ENCODE measurements at places on chromosomes 1 and 21.
A peak's percentile ranks its signal among the peaks of the same experiment; 100 is the strongest.

- no peak for DNase-seq
These were observed 83.5 kb downstream of the SYF2 start for GRCh38 chr1:25148673-25149300.

DNA sequence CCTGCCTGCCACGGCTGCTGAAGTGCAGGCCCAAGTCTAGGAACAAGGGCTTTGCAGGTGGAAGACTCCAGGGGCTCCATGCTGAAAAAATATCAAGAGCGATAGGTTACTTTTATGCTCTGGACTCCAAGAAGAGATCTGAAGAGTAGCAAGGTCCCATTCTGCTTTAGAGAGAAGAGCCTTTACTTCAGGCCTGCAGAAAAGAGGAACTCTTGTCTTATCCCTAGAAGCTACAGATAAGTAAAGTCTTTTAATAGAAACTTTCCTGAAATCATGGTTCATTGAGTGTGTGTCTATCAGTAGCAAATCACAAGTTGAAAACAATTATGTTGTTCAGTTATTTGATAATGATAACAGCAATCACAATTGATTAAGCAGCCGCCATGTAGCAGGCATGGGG is 113.3 kb downstream of the TNR start:
- DNase-seq, result no peak

DNA sequence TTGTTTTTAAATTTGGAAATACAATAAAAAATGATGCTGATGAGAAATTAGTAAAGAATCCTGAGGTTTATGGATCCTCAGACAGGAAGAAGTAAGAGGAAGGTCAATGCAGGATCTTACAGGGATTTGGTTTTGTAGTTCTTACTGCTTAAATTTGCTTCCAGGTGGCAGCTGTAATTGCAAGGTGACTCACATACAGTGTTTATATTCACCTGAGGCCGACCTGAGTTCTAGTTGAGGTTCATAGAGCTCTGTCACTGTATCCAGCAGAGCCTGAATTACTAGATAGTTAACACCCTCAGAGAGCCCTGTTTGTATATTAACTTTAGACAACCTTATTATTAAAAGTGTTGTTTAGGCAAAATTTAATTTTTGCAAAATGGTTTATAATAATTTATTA is 1.4 kb upstream of the WDR26 start:
- DNase-seq, result no peak

GRCh38 chr1:157739229-157739901 is 37.6 kb downstream of the FCRL2 start:
- no peak for DNase-seq

DNA sequence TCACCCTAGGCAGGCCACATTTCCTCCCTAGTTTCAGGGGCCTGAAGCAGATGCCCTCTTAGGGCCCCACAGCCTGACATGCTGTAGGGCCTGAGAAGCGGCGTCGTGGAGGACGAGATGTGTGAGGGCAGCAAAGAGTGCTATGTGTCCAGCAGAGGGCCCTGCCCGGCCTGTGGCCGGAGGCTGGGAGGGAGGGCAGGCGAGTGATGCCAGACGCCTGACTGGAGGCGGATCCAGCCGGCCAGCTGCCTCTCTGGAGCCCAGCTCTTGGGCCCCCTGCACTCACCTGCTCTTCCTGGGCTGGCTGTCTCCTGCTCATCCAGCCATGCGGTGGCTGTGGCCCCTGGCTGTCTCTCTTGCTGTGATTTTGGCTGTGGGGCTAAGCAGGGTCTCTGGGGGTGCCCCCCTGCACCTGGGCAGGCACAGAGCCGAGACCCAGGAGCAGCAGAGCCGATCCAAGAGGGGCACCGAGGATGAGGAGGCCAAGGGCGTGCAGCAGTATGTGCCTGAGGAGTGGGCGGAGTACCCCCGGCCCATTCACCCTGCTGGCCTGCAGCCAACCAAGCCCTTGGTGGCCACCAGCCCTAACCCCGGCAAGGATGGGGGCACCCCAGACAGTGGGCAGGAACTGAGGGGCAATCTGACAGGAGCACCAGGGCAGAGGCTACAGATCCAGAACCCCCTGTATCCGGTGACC is at the start of gene GPR37L1:
GPR37L1 (plus strand) TSS at position 279 of the 697 bp plus-strand sequence; CDS start at position 326, 47 bp downstream.
- DNase-seq, result no peak

DNA sequence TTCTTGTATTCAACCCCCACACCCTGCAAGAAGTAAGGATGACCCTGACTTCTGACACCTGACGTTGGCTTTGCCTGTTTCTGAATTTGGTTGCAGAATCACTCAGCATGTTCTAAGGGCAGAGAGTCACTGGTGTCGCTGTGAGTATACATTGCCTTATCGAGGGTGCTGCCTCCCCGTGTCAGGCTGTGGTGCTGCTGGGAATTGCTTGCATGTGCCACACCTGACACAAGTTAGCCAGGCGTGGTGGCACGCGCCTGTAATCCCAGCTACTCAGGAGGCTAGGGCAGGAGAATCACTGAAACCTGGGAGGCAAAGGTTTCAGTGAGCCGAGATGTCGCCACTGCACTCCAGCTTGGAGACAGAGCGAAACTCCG is 45.9 kb downstream of the WDR4 start:
- peak; percentile 27 for DNase-seq

DNA sequence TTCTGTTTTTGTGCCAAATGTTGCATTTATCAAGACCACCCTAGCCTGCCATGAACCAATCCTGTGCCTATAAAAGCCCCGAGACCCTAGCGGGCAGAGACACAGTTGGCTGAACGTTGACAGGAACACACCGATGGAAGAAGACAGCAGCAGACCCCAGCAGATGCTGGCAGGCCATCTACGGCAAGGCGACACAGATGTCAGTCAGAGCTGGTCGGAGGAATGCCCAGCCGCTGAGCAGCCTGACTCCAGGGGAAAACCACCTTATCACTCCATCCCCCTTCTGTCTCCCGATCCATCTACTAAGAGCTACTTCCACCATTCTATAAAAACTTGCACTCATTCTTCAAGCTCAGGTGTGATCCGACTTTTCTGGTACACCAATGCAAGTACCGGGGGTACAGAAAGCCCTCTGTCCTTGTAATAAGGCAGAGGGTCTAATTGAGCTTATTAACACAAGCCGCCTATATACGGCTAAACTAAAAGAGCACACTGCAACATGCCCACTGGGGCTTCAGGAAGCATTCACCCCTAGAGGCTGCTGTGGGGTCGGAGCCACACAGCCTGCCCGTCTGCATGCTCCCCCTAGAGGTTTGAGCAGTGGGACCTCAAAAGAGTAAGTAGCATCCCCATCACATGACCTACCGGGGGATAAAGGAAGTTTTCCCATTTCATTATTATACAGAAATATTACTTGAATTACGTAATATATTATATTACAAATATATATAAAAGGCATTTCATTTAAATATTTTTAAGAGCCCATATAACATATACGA is 1156.3 kb upstream of the B3GALT2 start:
- DNase-seq, result no peak

DNA sequence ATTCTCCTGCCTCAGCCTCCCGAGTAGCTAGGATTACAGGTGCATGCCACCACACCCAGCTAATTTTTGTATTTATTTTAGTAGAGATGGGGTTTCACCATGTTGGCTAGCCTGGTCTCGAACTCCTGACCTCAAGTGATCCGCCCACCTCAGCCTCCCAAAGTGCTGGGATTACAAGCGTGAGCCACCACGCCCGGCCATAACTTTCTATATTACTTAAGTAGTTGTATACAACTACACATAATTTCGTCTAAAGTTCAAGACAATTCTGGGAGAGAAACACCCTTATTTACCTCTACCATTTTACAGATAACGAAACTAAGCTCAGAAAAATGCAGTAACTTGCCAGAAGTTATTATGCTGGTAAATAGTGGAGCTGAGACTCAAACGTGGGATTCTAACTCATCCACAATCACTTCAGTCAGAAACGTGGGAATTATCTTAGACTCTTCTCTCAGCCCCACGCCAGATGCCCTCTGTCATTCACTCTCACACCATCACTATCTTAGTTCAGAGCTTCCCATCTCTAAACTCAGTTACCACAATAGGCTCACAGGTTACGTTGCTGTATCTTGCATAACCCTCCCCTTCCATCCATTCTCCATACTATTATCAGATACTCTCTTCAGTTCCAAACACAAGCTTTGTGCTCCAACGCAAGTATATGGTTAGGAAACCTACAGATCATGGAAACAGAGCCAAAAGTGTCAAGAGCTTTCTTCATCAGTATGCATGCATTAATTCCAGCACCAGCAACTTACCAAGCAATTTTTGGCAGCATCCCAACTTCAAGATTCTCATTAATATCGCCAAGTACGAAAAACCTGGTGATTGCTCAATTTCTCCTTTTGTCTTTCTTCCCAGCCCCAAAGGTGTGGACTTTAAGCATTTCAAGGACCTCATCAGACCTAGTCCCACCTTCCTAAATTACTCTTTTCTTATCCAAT is 69.3 kb downstream of the RERE start:
- DNase-seq, result no peak
